ENCODE measurements at places on chromosomes 11 and 22.

GRCh38 chr11:1532606-1533341 lies 39.3 kb downstream of the DUSP8 start:
- DNase-seq, result peak; percentile 55

DNA sequence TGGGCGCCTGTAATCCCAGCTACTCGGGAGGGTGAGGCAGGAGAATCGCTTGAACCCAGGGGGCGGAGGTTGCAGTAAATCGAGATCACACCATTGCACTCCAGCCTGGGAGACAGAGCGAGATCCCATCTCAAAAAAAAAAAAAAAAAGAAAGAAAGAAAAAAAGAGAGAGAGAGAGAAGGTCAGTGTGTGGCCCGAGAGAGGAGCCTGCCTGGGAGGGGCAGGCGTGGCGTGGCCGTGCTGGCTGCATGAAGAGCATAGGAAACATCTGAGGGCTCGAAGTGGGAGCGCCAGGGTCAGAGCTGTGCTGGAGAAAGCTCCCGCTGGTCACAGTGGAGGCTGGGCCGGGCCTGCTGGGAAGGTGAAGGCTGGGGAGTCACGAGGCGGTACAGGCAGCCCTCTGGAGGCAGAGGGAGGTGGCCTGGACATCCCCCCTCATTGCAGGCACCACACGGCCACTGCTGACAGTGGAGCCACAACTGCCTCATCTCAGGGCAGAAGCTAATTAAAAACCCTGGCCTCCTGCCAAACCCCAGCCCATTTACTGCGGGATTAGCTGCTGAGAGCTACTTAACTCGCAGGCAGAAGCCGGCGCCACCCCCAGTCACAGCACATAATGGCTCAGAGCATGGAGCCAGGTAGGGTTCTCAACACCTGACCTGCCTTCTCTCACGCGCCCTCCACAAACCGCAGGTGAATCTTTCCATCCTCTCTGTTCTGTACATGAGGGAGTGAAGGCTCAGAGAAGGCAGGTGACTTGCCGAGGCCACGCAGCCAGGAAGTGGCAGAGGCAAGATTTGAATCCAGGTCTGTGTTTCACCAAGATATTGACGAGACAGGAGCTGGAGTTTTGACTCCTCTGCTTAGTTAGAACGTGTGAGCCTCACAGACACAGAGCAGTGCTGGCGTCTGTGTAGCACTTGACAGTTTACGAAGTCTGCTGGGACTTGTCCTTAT lies 32.6 kb downstream of the NFAM1 start:
- peak; percentile 10 for DNase-seq

GRCh38 chr11:127649958-127650357 lies 649.4 kb upstream of the KIRREL3 start:
- no peak for DNase-seq

- DNase-seq, result no peak
These were observed 25.4 kb upstream of the CABP2 start for GRCh38 chr11:67548555-67549110.

Measured in astrocyte of the spinal cord (primary cell).